CD4-positive, alpha-beta T cell treated with Interleukin-15 for 1 hour (primary cell): ENCODE measurements at places on chromosomes 1 and 21.
A peak's percentile ranks its signal among the peaks of the same experiment; 100 is the strongest.

GRCh38 chr1:38123356-38124135, 77.0 kb upstream of the POU3F1 start:
- DNase-seq = no peak

- no peak for DNase-seq
These were observed 230.4 kb downstream of the PDE4B start for GRCh38 chr1:66022904-66023620.

GRCh38 chr1:35451125-35451528, 106.1 kb downstream of the KIAA0319L start:
- peak; percentile 68 for DNase-seq

GRCh38 chr1:229523052-229523451, 14.9 kb upstream of the NUP133 start:
- no peak for DNase-seq

DNA sequence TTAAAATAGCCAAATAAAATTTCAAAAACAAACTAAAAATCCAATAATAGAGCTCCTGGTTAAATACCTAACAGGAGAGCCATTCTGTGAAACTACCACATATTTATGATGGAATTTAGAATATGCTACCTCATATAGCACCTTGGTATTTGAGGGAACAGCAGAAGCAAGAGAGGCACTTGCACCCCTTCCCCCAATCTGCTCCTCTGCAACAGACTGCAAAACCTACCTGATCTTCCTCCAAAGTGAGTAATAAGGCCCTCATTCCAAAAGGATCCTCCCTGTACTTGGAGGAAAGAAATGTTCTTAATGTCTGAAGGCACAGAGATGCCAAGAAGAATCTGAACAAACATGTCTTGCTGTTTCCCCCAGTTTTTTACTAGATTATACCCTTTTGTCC, 28.1 kb upstream of the RNPC3 start:
- no peak for DNase-seq

- no peak for DNase-seq
These were observed 831.1 kb downstream of the LRRIQ3 start for GRCh38 chr1:73366734-73367413.

DNA sequence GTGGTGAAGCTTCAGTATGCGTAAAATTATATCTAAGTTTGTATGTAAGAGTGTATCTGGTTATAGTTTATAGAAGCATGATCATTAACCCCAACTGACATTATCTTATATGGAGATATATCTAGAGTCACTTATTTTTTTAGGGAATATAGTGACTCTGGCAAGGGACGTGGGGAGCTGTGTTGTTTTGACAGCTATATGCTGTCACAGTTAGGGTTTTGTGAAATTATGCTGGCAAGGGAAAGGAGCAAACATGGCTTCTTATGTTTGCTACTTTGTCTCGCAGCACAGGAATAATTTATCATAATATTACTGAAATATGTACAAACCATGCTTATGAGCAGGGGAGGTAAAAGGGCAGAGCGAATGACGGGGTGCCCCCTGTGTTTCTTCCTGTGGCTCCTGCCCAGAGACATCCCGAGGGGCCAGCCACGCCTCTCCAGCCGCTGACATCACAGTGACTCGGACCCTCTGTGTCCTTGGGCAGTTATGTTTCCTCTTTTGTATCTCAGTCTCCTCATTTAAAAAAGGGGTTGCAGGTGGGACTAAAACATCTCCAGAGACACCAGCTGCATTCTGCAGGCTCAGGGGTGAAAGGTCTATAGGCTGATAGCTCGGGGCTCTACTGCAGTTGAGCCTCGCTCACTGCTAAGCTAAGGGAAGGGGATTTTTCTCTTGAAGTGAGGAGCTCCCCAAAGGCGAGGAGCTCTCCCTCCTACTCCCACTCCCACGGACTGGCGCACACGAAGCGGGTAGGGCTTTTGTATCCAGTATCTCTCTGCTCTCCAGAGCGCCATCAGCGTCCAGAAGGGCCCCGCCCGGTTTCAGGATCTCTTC, 14.9 kb downstream of the A3GALT2 start:
- DNase-seq = no peak

DNA sequence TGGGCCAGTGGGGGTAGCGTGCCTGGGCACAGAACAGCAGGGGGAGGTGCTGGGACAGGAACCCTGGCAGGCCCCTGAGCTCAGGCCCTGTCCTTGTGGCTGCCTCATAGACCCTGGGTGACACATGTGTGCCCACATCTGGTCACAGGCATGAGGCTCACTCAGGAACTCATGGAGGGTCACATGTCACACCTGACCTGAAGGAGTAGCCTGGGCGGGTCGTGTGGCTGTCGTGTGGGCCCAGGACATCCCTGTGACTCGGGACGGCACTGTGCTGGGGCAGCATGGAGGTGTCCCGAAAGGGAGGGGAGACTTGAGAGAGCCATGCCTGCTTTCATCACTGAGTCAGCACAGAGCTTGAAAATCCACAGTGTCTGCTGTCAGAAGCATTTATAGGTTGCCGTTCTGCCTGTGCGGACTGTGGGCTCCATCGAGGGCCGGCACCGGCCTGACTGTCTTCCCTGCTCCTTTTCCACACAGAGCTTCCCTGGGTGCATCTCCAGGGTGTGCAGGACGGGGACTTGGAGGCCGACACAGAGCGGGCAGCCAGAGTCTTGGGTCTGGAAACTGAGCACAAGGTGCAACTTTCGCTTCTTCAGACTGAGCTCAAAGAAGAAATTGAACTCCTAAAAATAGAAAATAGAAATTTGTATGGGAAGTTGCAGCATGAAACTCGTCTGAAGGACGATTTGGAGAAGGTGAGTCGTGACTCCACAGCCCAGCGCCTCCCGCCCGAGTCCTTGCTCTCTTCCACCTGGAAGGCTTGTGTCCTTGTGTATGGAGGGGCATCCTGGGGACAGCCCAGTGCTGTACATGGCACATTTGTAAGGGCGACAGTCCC, 32.8 kb downstream of the PCNT start:
- DNase-seq = no peak
